ENCODE measurements at places on chromosomes 2 and 18. TPM values are rescaled to one million over a fixed set of nuclear protein-coding genes. Genes with fewer than 3 reads are reported as not detected.
A peak's percentile ranks its signal among the peaks of the same experiment; 100 is the strongest.

GALR1 gene
- total RNA-seq = not detected

TUBA4B gene
- not detected for total RNA-seq

CYP27A1 gene
- 7.2 TPM for total RNA-seq

- H3K36me3 ChIP-seq = no peaks in the 10 kb centered on the region
- H3K4me1 ChIP-seq = no peaks in the 10 kb centered on the region
- H3K27me3 ChIP-seq = no peaks in the 10 kb centered on the region
These were observed 41.2 kb downstream of the ZNF532 start for GRCh38 chr18:58905777-58906428.

GRCh38 chr2:58739033-58739432 lies 497.9 kb upstream of the FANCL start:
- H3K4me1 ChIP-seq = no peaks in the 10 kb centered on the region
- H3K27ac ChIP-seq = no peak overlapping the region
- no peak for DNase-seq
- no peak overlapping the region for H3K4me3 ChIP-seq
- no peaks in the 10 kb centered on the region for H3K27me3 ChIP-seq

GRCh38 chr2:10497797-10498251 lies 49.7 kb upstream of the ODC1 start:
- no peaks in the 10 kb centered on the region for H3K36me3 ChIP-seq
- H3K4me3 ChIP-seq = no peak overlapping the region
- H3K4me1 ChIP-seq = peaks cover 29% of the 10 kb centered on the region
- no peaks in the 10 kb centered on the region for H3K27me3 ChIP-seq

GRCh38 chr2:132419235-132419634 lies 2.6 kb downstream of the GPR39 start:
- no peaks in the 10 kb centered on the region for H3K36me3 ChIP-seq
- no peaks in the 10 kb centered on the region for H3K4me1 ChIP-seq
- DNase-seq = no peak
- no peaks in the 10 kb centered on the region for H3K27me3 ChIP-seq

EML6 gene
- total RNA-seq = 1.8 TPM

GPN1 gene
- 32.8 TPM for total RNA-seq

DNA sequence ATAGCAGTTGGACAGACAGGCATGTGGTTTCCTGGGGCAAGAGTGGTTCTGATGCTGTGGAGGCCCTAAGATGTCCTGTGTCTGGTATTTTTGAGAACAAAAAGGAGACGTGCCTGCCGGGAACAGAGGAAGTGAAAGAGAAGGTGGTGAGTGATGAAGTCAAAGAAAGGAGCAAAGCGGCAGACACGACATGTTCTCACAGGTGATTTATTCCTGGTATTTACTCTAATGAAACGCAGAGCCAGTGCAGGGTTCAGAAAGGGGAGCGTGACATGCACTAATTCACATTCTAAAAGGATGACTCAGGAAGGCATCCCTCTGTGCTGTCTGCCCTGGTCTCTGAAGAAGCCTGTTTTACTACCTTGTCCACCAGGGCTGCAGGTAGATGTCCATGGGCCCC lies 211.0 kb downstream of the KCNE4 start:
- H3K27ac ChIP-seq = no peak overlapping the region
- no peak overlapping the region for H3K4me3 ChIP-seq
- no peaks in the 10 kb centered on the region for H3K36me3 ChIP-seq
- no peaks in the 10 kb centered on the region for H3K4me1 ChIP-seq

- no peak overlapping the region for H3K27ac ChIP-seq
- no peaks in the 10 kb centered on the region for H3K36me3 ChIP-seq
- no peak for DNase-seq
- H3K4me1 ChIP-seq = no peaks in the 10 kb centered on the region
- no peak overlapping the region for H3K4me3 ChIP-seq
- no peaks in the 10 kb centered on the region for H3K27me3 ChIP-seq
These were observed 131.1 kb downstream of the SMAD2 start for GRCh38 chr18:47799376-47799775.

DNA sequence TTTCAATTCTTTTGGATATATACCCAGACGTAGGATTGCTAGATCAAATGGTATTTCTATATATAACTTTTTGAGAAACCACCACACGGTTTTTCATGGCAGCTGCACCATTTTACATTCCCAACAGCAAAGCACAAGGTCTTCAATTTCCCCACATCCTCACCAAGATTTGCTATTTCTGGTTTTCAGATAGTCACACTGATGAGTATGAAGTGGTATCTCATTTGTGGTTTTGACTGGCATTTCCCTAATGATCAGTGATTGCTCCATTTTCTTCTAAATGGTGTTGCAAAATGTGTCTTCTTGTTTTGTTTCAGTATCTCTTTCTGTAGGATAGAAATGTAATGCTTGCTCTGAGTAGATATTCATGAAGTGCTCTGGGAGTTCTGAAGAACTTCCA lies 52.0 kb downstream of the ANKRD44 start:
- H3K36me3 ChIP-seq = no peaks in the 10 kb centered on the region
- H3K4me3 ChIP-seq = no peak overlapping the region
- DNase-seq = peak; percentile 58
- no peaks in the 10 kb centered on the region for H3K27me3 ChIP-seq
- H3K27ac ChIP-seq = peak overlapping the region; percentile 29

DNA sequence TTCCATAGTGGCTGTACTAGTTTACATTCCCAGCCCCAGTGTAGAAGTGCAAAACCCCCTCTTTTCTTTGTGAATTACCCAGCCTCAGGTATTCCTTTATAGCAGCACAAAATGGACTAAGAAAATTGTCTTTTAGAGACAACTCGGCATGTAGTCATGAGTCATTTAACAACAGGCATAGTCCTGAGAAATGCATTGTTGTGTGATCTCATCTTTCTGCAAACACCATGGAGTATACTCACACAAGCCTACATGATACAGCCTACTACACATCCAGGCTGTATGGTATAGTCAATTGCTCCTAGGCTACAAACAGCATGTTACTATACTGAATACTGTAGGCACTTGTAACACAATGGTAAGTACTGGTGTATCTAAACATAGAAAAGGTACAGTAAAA lies 44.4 kb upstream of the MBP start:
- no peaks in the 10 kb centered on the region for H3K4me1 ChIP-seq
- H3K36me3 ChIP-seq = no peaks in the 10 kb centered on the region
- no peak overlapping the region for H3K27ac ChIP-seq
- no peak for DNase-seq
- H3K27me3 ChIP-seq = no peaks in the 10 kb centered on the region
- H3K4me3 ChIP-seq = no peak overlapping the region

INPP4A gene
- 133 TPM for total RNA-seq

- peaks cover 18% of the 10 kb centered on the region for H3K36me3 ChIP-seq
- H3K27ac ChIP-seq = no peak overlapping the region
- no peaks in the 10 kb centered on the region for H3K4me1 ChIP-seq
- DNase-seq = no peak
- H3K27me3 ChIP-seq = no peaks in the 10 kb centered on the region
These were observed 7.5 kb upstream of the MOCOS start for GRCh38 chr18:36179562-36180355.

DNA sequence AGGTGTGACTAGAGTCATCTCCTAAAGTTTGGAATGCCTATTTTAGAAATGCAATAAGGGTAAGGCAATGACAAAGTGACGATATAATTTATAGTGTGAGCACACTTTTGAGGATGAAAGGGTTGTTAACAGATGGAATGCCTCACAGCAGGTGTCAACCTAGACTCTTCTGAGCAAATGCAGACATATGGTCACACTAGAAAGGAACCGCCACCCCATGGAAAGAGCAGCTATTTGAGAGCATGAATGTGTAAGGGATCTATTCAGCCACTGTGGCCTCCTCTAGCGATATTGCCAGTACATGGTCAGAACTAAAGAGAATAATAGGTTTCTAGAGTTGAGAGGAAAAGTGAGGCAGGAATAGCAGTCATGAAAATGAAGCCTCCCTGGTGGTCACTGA lies 18.5 kb downstream of the DSG2 start:
- no peak for DNase-seq
- no peak overlapping the region for H3K27ac ChIP-seq
- H3K4me3 ChIP-seq = no peak overlapping the region
- H3K36me3 ChIP-seq = no peaks in the 10 kb centered on the region
- no peaks in the 10 kb centered on the region for H3K4me1 ChIP-seq

DLX1 gene
- total RNA-seq = not detected

DNA sequence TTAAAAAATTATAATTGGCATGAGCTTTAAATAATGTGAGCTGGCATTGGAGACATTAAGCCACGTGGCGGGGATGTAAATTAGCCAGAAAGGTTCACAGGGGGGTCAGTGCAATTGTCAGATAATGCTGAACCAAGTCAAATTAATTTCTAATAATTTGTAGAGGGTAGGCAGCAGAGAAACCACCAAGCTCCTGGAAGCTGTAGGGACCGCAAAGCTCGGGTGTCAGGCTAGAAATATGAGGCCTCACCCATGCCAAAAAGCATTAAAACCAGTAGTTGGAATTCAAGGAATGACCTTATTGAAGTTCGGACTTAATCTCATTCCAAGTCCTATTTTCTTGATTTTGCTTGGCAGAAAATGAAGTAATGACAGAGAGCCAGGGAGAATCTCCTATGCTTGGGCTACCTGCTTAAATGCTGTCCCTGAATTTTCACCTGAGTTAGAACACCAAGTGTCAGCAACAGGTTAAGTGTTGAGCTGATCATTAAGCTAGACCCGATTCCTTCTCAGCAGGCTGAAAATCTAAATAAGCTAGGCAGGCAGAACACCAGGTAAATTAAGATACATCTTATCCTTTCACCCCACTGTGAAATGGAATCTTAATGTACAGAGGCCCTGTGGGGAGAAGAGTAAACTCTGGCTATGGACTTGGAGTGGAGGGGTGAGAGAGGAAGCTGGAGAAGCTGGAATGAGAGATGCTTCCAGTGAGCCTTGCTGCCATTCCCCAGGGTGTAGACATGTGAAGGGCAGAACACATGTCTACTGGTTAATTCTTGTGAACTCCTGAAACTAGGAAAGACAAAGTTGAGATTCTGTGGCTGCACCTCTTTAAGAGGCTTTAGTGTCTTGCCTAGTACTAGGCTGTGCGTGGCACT lies 520.0 kb downstream of the SLC4A3 start:
- no peaks in the 10 kb centered on the region for H3K36me3 ChIP-seq
- H3K4me3 ChIP-seq = no peak overlapping the region
- H3K27ac ChIP-seq = no peak overlapping the region
- H3K4me1 ChIP-seq = no peaks in the 10 kb centered on the region

SCTR gene
- not detected for total RNA-seq

PLGLB1 gene
- total RNA-seq = 17.8 TPM

DNA sequence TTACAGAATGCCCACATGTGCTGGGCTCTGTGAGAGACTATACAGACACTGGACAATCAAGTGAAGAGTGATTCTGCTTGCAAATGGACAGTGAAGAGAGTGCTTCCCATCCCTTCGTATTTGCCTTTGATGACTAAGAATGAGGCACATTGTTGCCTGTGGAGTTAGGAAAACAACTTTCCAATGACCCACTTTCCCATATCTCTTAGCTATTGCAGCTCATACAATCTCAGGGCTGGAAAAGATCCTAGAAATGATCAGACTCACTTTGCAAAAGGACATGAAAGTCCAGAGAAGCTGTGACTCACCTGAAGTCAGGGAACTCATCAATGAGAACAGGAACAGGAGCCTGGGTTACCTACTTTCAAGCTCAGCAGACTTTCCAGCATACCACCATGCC lies 440.5 kb upstream of the TCF4 start:
- no peaks in the 10 kb centered on the region for H3K4me1 ChIP-seq
- no peak overlapping the region for H3K4me3 ChIP-seq
- H3K36me3 ChIP-seq = no peaks in the 10 kb centered on the region
- DNase-seq = no peak
- H3K27ac ChIP-seq = no peak overlapping the region

WNT6 gene
- not detected for total RNA-seq

DNA sequence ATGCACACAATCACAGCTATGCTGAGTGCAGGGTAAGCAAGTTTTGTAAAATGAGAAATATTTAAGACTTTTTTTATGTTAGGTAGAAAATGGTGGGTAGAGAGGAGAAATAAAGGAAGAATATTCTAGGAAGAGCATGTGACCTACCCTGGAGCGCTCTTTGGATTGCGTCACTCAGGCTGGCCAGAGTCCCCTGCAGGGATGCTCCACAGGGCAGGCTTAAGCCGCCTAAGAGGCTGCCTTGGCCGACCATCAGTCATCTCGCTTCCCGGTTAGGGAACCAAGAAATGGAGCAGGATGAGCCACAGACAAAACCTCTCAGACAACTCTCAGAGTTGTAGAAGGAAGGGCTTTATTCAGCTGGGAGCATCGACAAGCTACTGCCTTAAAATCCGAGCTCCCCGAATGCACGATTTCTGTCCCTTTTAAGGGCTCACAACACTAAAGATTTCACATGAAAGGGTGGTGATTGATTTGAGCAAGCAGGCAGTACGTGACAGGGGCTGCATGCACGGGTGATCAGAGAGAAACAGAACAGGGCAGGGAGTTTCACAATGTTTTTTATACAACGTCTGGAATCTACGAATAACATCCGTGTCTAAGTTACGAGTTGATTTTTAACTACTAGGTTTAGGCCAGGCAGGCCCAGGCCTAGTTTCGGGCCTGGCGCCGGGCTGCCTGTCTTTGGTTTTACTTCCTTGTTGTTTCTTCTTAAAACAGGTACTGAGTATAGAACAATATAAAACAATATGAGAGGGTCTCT lies 1072.0 kb downstream of the CBLN2 start:
- DNase-seq = no peak
- H3K4me3 ChIP-seq = no peak overlapping the region
- H3K27me3 ChIP-seq = no peaks in the 10 kb centered on the region
- H3K4me1 ChIP-seq = no peaks in the 10 kb centered on the region
- no peaks in the 10 kb centered on the region for H3K36me3 ChIP-seq

DNA sequence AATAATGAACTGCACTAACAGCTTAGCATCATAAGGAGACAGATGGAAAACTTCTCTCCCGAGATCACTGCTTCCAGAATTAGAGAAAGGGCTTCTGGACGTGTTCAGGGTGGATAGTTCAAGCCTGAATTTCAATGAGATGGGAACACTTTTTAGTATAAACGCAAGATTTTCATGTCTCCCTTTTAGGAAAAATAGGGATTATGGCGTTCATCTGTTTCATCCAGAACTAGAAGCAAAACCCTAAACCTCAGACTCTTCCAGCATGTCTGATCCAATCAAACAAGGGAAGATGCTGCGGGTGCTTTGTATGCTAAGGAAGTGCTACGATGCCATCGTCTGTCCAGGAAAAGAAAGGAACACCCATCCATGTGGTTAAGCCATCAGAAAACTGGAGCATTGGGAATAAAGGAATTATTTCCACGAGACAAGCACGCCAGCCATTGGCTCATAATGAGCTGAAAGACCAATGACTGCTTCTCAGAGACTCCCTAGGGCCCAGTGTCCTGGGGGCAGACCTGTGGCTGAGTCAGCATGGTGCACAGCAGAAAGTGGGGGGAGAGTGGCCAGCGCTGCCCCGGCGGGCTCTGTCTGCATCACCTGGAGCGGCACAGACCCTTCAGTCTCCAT lies 65.9 kb upstream of the AFF3 start:
- H3K27me3 ChIP-seq = no peaks in the 10 kb centered on the region
- no peak overlapping the region for H3K4me3 ChIP-seq
- no peak overlapping the region for H3K27ac ChIP-seq

- H3K4me1 ChIP-seq = no peaks in the 10 kb centered on the region
- no peaks in the 10 kb centered on the region for H3K36me3 ChIP-seq
- no peak for DNase-seq
- H3K4me3 ChIP-seq = no peak overlapping the region
- no peaks in the 10 kb centered on the region for H3K27me3 ChIP-seq
- H3K27ac ChIP-seq = no peak overlapping the region
These were observed 238.5 kb upstream of the RGPD4 start for GRCh38 chr2:107588181-107588580.

GRCh38 chr18:58892488-58892887 lies 27.8 kb downstream of the ZNF532 start:
- no peak for DNase-seq
- H3K27me3 ChIP-seq = no peaks in the 10 kb centered on the region
- peaks cover 16% of the 10 kb centered on the region for H3K4me1 ChIP-seq
- no peak overlapping the region for H3K27ac ChIP-seq

SPEG gene
- total RNA-seq = 8.8 TPM

- no peaks in the 10 kb centered on the region for H3K27me3 ChIP-seq
- no peak for DNase-seq
- no peak overlapping the region for H3K27ac ChIP-seq
- H3K4me3 ChIP-seq = no peak overlapping the region
These were observed 79.8 kb downstream of the UGGT1 start for GRCh38 chr2:128170776-128171175.

Measured in CD4-positive, alpha-beta memory T cell (primary cell).